ENCODE measurements at places on chromosomes 16 and 17.

DNA sequence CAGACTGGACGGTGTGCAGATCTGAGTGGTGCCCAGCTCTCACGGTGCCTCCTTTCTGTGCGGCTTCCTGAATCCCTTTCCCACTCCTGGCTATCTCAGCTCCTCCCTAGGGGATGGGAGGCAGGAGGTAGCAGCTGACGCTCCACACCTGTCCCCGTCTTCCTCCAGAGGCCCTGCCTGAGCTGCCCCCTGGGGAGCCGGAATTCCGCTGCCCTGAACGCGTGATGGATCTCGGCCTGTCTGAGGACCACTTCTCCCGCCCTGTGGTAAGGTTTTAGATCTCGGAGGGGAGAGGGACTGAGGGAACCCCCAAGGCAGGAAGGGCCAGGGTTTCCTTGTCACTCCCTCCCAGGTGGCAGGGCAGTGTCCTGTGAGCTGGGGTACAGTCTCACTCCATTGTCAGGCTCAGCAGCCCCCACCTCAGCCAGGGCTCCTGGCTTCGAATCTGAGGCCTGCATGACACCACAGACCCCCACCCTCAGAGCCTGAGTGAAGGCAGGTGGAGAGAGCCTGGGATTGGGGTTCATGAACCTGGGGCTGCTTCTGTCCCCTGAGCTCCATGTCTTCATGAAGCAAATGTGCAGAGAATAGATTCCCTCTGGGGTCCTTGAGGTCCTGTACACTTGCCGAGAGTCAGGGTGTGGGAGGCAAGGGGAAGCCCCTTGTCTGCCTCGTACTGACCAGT, 6.6 kb downstream of the DEF8 start:
- DNase-seq: no peak

DNA sequence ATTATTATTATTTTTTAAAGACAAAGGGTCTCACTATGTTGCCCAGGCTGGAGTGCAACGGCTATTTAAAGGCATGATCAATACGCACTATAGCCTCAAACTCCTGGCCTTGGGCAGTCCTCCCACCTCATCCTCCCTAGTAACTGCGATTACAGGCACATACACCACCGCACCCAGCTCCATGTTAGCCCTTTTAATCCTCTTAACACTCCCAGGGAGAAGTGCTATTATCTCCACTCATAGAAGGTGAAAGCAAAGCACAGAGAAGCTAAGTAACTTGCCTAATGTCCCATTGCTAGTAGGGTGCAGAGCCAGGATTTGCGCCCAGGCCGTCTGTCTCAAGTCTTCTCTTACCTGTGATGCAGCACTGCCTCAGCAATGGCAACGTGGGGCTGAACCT, 5.0 kb downstream of the HAS3 start:
- no peak for DNase-seq

- no peak for DNase-seq
Observed at GRCh38 chr17:50062293-50063243, 6.7 kb downstream of the ITGA3 start.

DNA sequence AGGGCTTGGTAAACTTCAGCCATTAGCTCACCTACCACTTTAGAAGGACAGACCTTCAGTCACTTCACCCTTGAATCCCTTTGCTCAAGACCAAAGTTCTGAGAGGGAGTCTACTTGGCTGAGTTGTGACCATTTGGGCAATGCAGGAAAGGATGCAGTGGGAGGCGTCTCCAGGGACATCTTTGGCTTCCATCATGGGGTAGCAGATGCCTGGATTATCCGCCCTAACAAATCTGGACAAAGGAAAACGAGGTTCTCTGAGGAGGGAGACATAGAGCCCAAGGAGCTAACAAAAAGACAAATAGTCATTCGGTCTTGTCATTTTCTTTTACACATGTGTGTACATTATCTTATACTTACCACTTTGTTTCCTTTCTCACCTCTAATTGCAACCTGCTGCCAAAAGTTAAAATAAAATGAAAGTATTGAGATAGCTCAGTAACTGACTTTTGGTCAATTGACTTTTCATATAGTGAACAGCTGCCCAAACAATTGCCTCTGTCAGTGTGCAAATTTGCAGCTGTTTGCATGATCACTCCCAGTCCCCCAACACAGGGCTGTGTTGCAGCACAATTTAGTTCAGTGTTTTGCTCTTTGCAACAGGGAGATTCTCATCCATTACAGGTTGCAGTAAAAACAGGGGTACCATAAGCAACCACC, 108.9 kb upstream of the EEF2KMT start:
- DNase-seq: no peak

- no peak for DNase-seq
Observed at GRCh38 chr17:79965806-79966205, 69.9 kb downstream of the TBC1D16 start.

DNA sequence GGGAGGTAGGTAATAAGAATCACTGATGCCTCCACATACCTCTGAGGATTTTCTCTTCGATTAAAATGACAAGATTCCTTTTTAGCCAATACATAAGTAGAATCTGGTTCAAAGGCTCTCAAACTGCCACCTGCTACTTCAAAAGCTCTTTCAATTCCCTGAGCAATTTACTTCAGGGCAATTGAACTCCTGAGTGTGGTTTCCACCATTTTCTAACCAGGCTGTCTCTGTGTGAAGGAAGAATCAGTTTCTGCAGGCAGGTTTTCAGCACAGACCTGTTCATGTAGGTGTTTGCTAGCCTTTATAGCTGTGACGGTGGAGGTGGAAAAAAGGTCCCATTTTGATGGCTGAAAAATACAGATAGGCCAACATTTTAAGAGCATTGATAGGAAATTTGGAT, 18.2 kb upstream of the HS3ST3B1 start:
- DNase-seq: no peak

- DNase-seq: no peak
Observed at GRCh38 chr16:70681382-70682238, 4.2 kb downstream of the MTSS2 start.

DNA sequence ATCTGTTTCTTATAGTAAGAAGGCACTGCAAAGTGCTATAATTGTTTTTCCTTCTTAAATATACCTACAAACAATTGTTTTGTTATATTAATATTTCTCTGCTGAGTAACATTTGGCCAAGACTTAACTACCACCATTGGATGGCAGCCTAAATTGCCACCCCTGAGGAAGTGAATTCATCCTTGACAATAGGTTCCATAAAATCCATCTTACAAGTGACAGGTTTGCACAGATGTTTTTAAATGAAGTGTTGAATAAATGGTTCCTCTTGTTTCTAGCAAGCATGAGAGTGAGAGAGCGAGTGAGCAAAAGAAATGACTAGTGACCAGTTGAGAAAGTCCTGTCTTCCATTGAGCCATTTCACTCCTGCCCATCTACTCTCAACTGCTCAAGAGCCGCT, 8.3 kb upstream of the MPHOSPH6 start:
- DNase-seq: no peak

- DNase-seq: no peak
Observed at GRCh38 chr17:8869114-8869815, 1.8 kb upstream of the PIK3R6 start.

- no peak for DNase-seq
Observed at GRCh38 chr16:85619101-85619891, 6.2 kb downstream of the GSE1 start.

GRCh38 chr17:74474043-74474792, 7.8 kb downstream of the CD300A start:
- peak; percentile 30 for DNase-seq

DNA sequence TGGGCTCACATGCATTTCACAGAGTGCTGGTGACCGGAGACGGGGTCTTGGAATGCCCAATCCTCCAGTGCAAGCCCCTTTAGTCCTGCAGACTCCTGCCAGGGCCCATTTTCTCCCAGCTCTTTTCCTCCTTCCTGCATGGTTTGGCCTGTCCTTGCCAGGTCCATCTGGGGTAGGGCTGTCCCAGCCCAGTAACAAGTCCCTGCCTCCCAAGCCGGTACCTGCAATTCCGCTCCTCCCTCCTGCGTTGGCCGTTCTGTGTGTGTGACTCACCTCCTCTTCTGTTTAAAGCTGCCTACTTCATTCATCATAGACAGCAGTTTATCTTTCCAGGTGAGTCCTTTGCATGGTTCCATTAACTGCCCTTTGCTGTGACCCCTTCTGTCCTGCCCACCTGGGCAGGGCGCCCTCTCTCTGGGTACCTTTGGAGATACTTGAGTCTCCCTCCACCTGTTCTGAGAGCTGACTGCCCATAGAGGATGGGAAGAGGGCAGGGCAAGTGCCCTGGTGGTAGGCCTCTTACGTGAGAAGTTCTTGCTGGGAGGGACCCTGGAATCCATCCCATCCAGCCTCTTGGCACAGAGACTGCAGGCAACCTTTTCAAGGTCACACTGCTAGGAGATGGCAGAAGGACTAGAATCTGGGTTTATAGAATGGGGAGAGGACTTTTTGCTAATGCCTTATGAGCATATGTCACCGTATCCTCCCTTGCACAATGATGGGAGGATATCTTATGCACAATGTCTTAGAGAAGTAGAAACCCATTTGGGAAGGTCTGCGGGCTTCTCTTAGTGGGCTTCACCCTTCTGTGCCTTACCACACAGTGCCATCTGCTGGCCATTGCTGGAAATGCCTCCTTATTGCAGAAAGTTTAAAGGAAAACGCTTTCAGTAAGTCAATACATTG, 29.7 kb upstream of the LGALS9 start:
- DNase-seq: peak; percentile 83

DNA sequence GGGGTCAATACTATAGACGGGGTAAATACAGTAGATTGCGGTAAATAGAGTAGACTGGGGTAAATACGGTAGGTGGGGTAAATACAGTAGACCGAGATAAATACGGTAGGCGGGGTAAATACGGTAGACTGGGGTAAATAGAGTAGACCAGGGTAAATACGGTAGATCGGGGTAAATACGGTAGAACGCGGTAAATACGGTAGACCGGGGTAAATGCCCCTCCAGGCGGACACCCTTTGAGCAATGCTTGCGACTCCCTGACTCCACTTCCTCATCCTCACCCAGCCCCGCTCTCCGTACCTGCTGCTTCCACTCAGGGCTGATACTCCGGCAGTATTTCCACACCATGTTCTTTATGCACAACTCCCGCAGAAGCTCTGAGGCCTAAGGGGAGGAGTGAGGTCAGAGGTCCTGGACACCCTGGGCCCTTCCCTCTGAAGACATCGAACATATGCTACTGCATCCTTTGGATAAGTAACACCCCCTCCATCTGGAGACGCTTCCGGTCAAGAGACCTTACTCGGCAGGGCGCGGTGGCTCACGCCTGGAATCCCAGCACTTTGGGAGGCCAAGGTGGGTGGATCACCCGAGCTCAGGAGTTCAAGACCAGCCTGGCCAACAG, 13.3 kb upstream of the CRK start:
- DNase-seq: no peak

DNA sequence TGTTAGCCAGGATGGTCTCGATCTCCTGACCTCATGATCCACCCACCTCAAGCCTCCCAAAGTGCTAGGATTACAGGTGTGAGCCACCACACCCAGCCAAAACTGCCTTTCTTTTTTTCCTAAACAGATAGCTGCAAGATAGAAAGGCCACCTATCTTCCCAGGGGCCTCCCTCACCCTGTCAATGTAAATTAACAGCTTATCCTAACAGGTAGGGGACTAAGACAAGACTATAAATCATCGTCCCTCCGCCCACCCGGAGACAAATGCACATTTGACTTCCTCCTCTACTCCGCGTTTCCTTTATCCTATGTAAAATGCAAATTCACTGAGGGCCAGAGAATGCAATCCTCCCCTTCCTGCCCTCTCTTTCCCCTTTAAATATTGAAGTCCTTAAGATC, 71.4 kb downstream of the MARF1 start:
- no peak for DNase-seq

GRCh38 chr16:50580180-50580798, 32.1 kb downstream of the NKD1 start:
- DNase-seq: no peak

DNA sequence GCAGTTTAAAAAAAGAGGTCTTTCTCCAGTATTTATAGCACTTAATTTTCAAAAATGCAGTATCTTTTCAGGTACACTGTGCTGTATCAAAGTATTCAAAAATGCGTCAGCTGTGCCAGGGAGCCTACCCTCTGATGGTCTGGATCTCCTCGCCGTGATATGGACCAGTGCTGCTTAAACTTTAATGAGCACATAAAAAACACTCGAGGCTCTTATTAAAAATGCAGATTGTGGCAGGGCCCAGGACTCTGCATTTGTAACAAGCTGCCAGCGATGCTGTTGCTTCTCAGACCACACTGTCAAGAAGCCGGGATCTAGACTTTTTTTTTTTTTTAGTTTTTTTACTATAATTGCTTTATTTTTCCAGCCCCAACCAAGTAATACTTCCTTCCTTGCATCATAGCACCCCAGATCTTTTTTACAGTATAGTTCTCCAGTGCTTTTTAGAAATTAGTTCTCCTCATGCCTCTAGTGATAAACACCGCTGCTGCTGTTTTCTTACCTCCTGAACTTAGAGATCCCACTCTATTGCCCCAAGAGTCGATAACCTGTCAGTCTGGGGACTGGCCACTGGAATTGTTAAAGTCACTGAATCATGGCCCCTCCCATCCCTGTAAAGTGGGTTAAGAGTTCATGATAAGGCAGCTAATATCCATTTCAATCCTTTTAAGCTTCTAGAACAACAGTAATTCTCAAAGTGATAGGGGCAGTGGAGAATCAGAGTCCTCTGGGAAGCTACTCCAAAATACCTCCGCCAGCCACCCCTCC, 1.6 kb upstream of the SMARCD2 start:
- DNase-seq: no peak

DNA sequence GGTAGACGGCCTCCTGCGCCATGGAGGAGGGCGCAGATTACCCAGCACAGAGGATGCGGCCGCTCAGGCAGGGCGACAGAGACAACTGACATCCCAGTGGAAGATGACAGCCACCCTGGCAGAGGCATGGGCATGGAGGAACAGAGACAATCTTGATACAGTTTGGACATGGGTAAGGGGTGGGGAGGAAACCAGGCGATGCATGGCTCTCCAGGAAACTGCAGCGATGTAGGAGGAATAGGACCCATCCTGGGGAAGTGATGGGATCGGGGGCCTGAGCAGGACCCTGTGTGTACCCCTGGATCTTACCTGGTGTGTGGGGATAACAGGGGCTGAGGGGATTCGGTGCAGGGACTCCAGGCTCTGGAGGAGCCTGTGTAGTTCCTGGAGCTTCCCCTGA, 4.6 kb downstream of the OSBPL7 start:
- DNase-seq: no peak

DNA sequence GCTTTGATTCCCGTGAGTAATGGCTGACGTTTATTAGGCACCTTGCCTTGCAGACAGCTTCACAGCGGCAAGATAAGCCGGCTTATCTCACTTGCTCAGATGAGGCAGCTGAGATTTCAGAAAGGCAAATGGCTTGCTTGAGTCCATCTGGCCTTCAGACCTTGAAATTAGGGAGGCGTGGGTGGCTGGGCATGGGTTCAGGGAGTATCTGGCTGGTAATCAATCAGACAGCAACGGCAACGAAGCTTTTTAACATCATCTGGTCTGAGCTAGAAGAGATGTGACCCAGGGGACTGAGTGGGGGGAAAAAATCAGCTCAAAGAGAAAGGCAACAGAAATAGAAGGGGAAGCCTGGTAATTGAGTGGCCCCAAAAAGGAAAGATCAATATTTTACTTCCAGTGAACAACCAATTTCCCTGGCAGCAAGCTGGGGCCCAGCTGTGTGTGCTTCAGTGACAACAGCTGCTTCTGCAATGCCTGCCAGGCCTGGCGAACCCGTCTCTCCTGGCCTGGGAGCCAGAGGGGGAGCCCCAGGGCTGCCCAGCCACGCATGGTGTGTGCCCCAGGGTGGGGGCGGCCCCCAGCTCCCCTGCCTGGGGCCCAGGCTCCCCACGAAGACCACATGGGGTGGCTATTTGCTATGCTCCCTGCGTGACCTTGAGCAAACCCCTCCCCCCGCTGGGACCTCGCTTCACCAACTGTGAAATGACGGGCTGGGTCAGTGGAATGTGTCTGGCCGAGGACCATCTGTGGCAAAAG, 34.0 kb downstream of the RAB11FIP4 start:
- no peak for DNase-seq

Data from CD4-positive, alpha-beta T cell treated with Interleukin-10 for 1 hour (primary cell).